ENCODE measurements at places on chromosomes 5 and 9.

DNA sequence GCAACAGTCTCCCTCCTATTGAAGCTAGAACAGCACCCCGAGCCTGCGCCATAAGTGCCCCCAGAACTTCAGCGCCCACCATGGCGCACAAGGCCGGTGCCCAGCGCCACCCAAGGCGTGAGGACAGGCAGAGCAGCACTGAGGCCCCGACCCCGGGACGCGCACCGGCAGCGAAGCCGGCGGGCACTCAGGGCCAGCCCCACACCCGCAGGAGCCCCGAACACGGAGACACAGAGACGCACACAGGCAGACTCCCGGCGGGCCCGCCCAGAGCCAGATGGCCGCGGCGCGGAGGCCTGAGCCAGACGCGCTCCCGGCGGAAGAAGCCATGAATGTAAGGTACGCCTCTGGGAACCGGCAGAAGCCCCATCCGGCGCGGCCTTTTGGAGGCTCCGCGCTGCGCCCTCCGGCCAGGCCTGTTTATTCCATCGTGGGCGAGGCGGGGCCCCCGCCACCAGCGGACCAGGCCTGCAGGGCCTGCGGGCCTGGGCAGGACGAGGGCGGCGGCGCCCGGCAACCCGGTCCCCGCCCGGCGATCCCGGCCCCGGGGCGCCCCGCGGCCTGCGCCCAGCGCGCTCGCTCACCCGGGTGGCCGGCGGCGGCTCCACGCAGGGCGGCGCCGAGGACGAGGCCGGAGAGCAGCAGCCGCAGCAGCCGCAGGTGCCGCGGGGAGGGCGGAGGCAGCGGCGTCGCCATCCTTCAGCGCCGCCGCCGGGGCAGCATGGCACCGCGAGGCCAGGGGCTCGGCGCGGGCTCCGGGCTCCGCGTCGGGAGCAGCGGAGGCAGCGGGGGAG is 486 bp downstream of the NPDC1 start:
- H3K36me3 ChIP-seq, result no peaks in the 10 kb centered on the region
- H3K4me3 ChIP-seq, result peak overlapping the region; percentile 17
- H3K4me1 ChIP-seq, result peaks cover 38% of the 10 kb centered on the region
- no peaks in the 10 kb centered on the region for H3K27me3 ChIP-seq
- no peak for DNase-seq

- H3K27ac ChIP-seq, result no peak overlapping the region
- no peaks in the 10 kb centered on the region for H3K4me1 ChIP-seq
- no peak for DNase-seq
- no peak overlapping the region for H3K4me3 ChIP-seq
Observed at GRCh38 chr5:170277867-170278281, 19.7 kb downstream of the LCP2 start.

DNA sequence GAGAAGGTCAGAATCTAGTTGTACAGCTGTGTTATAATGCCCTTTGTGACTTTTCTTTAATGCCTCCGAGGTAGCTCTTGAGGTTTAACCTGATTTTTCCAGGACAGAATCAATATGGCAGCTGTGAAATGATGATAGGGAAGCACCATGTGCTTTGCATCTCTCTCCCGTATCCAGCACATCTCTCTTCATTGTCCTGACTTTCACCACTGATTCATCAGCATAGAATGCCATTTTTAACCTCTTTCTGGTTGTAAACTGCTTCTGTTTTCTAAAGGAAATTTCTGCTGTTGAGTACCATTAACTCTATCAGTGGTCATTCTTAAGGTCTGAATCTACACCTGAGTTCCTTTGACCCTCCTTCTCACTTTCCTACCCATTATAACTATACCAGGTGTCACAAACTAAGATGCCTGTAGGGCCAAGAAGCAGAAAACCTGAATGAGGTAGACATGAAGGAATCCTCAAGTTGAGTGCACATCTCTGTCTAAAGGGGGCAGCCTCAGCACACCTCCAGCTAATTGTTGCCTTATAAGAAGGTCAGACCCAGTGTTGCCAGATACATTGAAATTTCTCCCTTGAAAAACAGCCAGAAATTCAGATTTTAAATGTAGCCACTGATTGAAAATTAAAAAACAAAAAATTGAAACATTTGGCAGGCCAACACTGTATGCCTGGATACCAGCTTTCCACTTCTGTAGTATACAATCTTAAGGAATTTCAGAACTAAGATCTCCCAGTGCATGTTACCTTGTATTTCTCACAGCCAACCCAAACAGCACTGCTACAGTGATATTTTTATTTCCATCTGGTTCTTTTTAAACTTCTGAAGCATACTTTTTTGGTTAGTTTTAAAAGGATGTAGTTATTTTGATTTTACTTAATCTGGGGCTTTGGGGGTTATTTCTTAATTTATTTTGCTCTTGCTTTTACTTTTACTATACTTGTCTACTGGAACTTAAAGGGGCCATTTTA is 35.8 kb upstream of the TLX3 start:
- H3K4me1 ChIP-seq, result no peaks in the 10 kb centered on the region
- no peaks in the 10 kb centered on the region for H3K27me3 ChIP-seq
- no peak overlapping the region for H3K27ac ChIP-seq

DNA sequence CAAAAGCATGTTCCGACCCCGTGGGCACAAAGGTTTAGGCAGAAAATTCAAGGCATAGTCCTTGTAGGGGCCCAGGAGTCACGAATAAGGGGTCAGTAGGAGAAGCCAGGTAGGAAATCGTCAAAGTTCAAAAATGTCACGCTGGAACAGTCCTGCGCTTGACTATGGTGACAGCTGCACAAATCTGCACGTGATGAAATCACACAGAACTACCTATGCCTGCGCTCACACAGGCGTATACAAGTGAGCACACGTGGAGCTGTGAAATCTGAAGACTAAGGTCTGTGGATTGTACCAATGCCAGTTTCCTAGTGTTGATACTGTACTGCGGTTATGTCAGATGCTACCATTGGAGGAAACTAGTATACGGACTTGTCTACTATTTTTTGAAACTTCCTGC is 303.1 kb upstream of the PANK3 start:
- no peak overlapping the region for H3K4me3 ChIP-seq
- DNase-seq, result no peak
- no peaks in the 10 kb centered on the region for H3K36me3 ChIP-seq

DNA sequence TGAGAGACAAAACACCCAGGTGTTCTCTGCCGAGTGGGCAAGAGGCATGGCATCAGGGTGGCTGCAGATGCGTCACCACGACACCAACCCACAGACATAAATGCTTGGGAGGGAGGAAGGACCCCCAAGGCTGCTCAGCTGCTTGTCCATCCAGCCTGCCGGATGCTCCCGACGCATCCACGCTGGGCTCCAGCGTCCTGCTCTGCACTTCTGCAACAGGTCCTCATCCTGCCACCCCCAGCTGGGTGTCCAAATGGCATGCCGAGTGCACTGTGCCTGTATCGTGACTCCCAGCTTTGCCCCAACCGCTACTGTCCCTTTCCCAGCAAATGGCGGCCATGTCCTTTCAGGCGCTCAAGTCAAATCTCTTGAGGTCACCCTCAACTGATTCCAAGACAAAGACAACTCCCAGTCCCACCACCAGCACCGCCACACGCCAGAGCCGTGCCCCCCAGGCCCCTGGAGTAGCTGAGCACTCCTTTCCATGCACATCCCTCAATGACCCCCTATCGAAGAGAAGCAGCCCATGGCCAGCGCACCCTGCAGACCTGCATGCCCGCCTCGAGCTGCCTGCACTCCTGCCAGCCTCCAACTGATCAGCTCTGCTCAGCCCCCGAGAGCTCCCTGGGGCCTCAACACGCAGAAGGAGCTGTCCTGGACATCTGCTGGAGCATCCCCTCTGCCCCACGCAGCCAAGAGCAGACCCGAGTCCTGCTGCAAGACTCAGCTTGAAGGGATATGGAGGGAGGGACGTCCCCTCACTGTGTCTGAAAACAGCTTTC is 116.7 kb downstream of the ROR2 start:
- H3K27ac ChIP-seq, result no peak overlapping the region
- H3K4me1 ChIP-seq, result peaks cover 3% of the 10 kb centered on the region
- H3K27me3 ChIP-seq, result no peaks in the 10 kb centered on the region

DNA sequence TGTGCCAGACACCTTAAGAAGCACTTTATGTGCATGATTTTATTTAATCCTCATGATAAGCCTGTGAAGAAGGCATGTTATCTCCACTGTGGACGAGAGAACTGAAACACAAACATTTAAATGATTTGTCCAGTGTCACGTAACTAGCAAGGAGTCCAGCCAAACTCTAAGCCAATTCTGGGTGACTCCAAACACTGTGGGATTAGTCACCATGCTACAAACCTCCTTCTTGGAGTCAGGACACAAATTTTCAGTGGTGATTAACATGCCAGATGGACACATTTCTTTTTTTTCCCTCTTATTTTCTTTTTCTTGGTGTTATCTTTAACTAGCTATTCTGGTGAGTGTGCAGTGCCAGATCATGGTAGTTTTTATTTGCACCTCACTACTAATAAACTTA is 316.8 kb downstream of the NDUFS4 start:
- H3K36me3 ChIP-seq, result no peaks in the 10 kb centered on the region
- DNase-seq, result no peak
- no peaks in the 10 kb centered on the region for H3K4me1 ChIP-seq
- no peaks in the 10 kb centered on the region for H3K27me3 ChIP-seq
- H3K27ac ChIP-seq, result no peak overlapping the region

DNA sequence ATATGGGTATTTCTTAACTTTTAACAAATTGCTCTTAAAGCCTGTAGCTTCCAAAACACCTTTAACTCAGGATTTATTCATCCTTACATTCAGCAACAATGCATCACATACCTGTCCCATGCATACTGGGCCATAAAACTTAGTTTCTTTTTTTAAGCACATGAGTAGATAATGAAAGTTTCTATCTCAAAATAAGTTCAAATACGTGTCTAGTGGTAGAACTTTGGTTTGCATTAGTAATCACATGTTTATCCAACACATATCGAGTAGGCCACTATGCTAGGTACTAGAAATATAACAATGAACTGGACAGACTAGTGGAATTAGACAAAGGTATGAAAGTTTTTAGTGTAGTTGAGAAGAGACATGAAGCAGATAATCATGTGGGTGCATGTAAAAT is 99.6 kb downstream of the DOCK2 start:
- no peak overlapping the region for H3K4me3 ChIP-seq
- no peaks in the 10 kb centered on the region for H3K4me1 ChIP-seq
- H3K36me3 ChIP-seq, result no peaks in the 10 kb centered on the region
- no peak for DNase-seq
- H3K27me3 ChIP-seq, result no peaks in the 10 kb centered on the region

- H3K36me3 ChIP-seq, result no peaks in the 10 kb centered on the region
- no peaks in the 10 kb centered on the region for H3K27me3 ChIP-seq
- H3K27ac ChIP-seq, result no peak overlapping the region
- no peaks in the 10 kb centered on the region for H3K4me1 ChIP-seq
- no peak overlapping the region for H3K4me3 ChIP-seq
Observed at GRCh38 chr5:129630101-129630500, 117.8 kb upstream of the MINAR2 start.

DNA sequence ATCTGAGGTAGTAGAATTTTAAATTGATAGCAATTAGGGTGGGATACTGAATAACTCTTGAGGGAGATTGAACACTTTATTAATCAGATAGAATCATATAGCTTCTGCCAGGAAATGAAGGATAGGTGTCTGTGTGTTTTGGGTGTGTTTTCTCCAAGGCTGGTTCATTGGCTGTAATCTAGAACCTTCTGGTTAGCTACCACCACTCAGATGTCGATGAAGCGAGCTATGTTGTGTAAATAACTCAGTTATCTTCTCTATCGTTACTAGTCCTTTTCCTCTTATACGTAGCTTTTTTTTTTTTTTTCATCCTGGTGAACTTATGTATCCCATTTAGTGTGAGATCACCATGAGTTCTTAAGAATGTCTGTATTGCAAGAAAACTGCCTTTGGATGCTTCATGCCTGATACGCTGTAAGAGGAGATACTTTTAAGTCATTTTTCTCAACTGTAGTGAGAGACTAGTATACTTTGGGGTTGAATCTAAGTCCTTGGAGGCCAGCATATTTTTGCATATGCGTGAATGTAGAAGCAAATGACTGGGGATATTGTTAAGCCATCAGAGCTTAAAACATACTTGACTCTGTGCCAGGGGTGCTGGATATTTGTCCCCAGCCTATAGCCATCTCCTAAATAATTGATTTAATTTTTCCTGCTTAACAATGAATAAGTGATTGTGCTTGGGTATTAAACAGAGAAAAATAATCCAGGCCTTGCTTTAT is 2.1 kb downstream of the TNFAIP8 start:
- H3K27me3 ChIP-seq, result no peaks in the 10 kb centered on the region
- H3K4me1 ChIP-seq, result peaks cover 14% of the 10 kb centered on the region
- no peak for DNase-seq
- H3K4me3 ChIP-seq, result no peak overlapping the region
- no peaks in the 10 kb centered on the region for H3K36me3 ChIP-seq

DNA sequence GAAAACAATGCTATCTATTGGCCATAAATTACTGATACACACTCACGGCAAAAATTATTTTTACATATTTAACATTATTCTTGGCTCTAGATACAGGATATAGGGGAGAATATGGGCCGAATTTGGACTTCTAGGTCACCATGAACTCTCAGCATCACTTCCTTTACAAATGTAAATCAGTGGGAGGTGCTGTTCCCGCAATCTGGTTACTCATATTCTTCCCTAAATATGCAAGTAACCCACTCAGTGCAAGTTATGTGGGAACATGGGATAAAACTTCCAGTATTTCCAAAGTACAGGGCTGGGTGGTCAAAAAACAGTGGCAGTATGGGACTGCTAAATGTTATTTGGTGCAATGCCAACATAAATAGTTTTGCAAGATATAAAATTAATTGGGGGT is 145.6 kb downstream of the PPP2R2B start:
- H3K36me3 ChIP-seq, result no peaks in the 10 kb centered on the region
- no peak overlapping the region for H3K4me3 ChIP-seq
- H3K4me1 ChIP-seq, result no peaks in the 10 kb centered on the region
- no peaks in the 10 kb centered on the region for H3K27me3 ChIP-seq

GRCh38 chr9:85404911-85405565 is 336.7 kb downstream of the AGTPBP1 start:
- no peak overlapping the region for H3K27ac ChIP-seq
- no peak for DNase-seq
- H3K4me1 ChIP-seq, result no peaks in the 10 kb centered on the region
- H3K4me3 ChIP-seq, result no peak overlapping the region

- DNase-seq, result no peak
- no peaks in the 10 kb centered on the region for H3K36me3 ChIP-seq
- no peak overlapping the region for H3K27ac ChIP-seq
- H3K4me1 ChIP-seq, result no peaks in the 10 kb centered on the region
- H3K27me3 ChIP-seq, result no peaks in the 10 kb centered on the region
Observed at GRCh38 chr9:27157097-27157496, 48.1 kb downstream of the TEK start.

DNA sequence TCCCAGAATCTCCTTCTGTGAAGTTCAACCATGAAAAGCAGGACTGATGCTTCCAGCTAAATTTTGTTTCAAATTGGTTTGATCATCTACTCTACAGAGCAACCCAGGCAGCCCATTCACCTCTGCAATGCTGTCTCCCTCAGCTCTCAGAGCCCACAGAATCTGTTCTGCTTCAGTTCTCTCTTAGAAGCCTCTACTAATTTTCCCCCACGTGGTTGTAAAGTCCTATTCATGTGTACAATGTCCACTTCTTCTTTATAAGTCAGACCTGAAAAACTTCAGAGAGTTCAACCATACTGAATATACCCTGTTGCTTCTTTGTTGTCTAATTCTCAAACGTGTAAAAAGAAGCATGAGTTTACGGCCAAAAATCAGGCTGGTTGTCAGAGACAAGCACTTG is 21.3 kb upstream of the FAM13B start:
- H3K4me1 ChIP-seq, result peaks cover 21% of the 10 kb centered on the region
- DNase-seq, result no peak
- H3K27ac ChIP-seq, result no peak overlapping the region
- H3K27me3 ChIP-seq, result no peaks in the 10 kb centered on the region
- no peak overlapping the region for H3K4me3 ChIP-seq

- H3K36me3 ChIP-seq, result no peaks in the 10 kb centered on the region
- H3K27me3 ChIP-seq, result no peaks in the 10 kb centered on the region
- H3K4me1 ChIP-seq, result no peaks in the 10 kb centered on the region
Observed at GRCh38 chr9:13524245-13524644, 244.8 kb upstream of the MPDZ start.
